ENCODE measurements at places on chromosomes 7 and 10.

DNA sequence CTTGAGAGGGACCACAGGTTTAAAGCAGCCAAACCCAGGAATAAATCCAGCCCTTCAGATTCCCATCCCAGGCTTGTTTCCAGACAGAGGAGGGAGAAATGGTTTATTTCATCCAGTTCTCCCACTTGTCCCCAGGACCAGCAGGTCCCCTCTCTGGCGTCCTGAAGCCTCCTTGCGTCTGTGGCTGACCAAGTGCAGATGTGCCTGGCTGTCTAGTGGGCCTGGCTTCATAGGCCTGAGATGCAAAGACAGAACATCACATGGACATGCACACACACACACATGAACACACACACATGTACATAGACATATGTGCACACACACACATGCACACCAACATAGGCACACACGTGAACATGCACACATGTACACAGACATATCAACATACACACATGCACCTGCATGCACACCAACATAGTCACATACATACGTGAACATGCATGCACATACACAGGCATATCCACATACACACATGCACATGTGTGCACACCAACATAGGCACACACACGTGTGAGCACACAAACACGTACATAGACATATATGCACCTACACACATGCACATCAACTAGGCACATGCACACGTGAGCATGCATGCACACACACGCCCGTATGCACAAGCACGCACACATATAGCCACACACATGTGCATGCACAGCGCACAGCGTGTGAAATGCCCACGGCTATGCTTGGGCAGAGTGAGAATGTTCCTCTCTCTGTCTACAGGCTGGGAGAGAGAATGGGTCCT is 10.7 kb downstream of the FOXL3 start:
- no peak for DNase-seq

DNA sequence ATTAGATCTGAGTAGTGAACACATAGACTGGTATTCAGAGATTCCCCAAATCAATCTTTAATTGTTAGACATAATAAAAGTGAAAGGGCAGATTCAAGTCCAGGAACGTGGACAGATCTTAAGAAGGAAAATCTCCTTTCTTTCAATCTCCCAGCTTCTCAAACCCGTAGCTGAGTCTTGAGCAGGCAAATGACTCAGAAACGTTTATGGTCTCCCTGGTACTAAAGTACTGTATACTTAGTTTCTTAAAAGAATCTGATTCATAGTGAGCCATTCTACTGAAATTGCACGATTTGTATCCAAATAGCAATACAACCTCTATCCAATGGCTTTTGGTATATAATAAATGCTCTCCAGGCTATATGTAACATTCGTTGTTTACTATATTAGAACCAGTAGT is 140.4 kb upstream of the RHEB start:
- no peak for DNase-seq

GRCh38 chr7:28107960-28108359 is 72.6 kb downstream of the JAZF1 start:
- DNase-seq = peak; percentile 13

GRCh38 chr10:42979721-42980467 is 97.0 kb upstream of the RET start:
- DNase-seq = no peak

DNA sequence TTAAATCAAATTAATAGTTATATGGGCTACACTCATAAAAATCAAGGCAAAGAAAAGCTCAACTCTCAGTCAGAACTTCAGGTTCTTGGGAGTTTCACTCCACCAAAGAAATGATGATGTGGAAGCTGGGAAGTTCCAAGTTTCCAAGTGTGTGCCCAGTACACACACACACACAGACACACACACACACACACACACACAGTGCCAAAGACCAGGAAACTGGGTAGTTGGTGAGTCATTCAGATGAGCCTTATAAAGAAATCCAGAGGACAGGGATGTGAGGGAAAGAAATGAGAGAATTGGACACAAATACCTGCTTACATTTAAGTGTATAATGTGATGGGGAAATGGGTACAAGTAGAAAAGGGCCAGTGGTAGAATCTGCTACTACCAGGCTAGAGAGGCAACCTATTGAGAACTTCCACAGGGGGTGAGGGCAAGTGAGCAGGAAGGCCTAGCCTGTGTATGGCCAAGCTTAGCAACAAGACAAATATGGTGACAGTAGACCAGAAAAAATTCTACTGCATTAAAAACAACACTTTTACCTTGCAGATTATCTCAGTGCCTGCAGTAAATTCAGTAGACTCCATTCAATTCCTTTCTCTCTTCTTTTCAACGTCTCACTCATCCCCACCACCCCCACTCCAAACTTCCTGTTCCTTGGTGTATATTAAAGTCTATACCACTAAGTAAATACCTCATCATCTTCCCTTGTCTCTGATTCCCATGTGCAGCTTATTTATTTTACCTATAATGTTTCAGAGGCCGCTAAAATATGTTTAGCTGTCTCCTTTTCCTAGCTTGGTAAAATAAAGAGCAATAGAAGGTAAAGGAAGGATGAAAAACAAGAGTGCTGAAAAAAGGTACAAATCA is 95.0 kb downstream of the CABCOCO1 start:
- DNase-seq = peak; percentile 18

- no peak for DNase-seq
Observed at GRCh38 chr7:80244206-80244916, 109.7 kb downstream of the GNAI1 start.

GRCh38 chr7:142603870-142604448 is 145.3 kb upstream of the PRSS1 start:
- DNase-seq = peak; percentile 62

GRCh38 chr7:139995017-139995915 is 67.5 kb downstream of the PARP12 start:
- peak; percentile 42 for DNase-seq

GRCh38 chr7:131974671-131975070 is 418.2 kb upstream of the PODXL start:
- DNase-seq = no peak

DNA sequence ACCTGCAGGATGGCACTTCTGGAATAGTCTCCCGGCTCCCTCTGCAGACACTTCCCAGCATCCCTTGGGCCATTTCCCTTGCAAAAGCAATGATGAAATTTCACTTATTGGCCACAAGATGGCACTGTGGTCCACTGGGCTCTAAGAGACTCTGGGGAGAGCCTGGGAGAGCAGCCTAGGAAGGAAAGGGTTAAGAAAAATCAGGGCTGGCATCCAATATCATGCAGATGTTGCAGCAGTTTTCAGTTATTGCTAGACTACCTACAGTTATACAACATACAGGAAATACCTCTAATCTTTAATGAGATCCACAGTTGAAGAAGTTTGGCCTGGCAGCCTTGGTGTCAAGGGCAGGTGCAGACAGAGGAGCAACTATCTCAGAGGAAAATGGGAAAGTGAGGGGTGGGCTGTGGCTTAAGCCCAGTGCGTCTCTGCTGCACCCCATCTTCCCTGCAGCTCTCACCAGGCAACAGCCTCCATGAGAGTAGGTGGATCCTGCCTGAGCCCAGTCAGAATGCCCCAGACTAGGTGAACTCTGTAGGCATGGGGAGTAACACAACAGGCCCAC is 100.2 kb upstream of the PRSS58 start:
- peak; percentile 70 for DNase-seq

- no peak for DNase-seq
Observed at GRCh38 chr7:112763298-112763697, 26.9 kb downstream of the TMEM168 start.

- no peak for DNase-seq
Observed at GRCh38 chr7:106371629-106372028, 86.8 kb upstream of the NAMPT start.

DNA sequence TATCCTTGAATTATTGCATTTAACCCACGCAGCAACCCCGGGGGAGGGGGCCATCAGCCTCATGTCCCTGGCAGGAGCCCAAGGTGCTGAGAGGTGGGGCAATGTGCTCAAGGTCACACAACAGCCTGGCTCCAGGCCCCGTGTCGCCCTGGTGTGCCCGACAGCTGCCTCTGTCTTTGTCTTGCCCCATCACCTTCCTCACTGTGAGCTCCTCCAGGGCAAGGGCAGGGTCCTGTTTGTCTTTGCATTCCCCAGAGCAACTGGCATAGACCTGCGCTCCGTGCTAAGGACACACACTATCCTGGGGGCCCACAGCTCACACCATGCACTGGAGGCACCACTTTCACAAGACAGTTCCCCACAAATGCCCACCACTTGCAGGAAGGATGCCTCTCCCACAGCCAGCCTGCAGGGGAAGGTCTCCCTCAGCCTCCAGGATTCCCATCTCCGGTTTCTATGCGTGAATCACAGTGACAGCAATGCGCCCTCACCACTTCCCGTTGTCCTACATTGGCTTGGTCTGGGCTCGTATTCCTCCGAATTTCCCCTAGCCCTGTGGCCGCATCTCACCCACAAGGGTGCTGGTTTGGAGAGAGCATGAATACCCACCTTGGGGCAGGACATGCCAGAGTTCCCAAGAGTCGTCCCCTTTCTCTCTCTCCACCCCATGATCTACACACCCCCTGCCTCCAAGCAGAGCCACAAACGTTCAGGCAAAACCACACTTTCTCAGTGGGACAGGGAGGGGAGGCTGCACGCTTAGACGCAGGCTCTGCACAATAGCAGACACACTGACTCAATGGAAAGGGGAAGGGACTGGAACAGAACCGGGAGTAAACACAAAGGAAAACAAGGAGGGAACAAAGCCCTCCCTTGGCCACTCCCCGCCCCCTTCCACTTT is 10.3 kb downstream of the ITPRIP start:
- peak; percentile 62 for DNase-seq

DNA sequence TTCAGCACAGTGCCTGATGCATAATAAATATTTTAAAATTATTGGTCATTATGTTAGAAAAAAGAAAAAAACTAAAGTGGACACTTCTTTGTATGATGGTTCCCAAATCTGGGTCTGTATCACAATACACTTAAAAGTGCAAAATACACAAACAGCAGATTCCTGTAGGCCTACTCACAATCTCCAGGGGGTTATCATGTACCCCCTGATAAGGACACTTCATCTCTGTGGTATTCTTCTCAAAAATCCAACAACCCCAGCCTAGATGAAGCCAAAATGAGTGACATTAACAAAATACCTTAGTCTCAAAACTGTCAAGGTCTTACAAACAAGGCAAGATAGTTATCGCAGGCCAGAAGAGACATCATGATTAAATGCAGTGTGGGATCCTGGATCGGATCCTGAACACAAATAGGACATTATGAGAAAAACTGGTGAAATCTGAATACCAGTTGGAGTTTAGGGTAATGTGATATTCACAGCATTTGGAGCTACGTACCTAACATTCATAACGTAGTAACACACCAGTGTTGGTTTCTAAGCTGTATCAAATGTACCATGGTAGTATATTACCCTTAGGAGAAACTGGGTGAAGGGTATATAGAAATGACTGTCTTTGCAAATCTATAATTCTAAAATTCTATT is 45.2 kb downstream of the NSUN6 start:
- no peak for DNase-seq

DNA sequence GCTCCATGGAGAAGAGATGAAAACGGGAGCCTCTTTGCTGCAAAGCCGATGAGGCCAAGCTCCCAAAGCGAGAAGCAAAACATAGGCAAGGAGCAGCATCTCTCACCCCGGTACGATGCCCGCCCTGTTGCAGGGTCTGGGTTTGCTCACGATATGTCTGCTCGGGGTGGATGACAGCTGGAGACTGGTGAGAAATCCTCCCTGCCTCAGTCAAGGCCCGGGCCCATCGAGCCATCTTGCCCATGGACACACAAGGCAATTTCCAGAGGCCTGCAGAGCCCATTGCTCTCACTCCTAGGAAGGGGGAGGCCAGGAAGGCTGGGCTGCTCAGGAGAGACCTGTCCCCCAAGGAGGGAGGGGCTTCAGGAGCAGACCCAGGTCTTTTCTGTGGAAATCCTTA is 391.7 kb upstream of the SHH start:
- no peak for DNase-seq

Data from AG20443 (cell line).